ENCODE measurements at places on chromosomes 4 and X. TPM values are rescaled to one million over a fixed set of nuclear protein-coding genes. Genes with fewer than 3 reads are reported as not detected.

FAT4 gene
- total RNA-seq, result 22.0 TPM

GPC3 gene
- not detected for total RNA-seq

ARFIP1 gene
- total RNA-seq, result 69.3 TPM

BANK1 gene
- not detected for total RNA-seq

CCNB3 gene
- not detected for total RNA-seq

RASGEF1B gene
- total RNA-seq, result not detected

ETDB gene
- total RNA-seq, result not detected

LRRC66 gene
- 0.32 TPM for total RNA-seq

NUDT10 gene
- total RNA-seq, result not detected

CFP gene
- total RNA-seq, result 1.4 TPM

SPATA4 gene
- total RNA-seq, result not detected

EFHC2 gene
- not detected for total RNA-seq

GRCh38 chrX:56975611-56976010 is 19.7 kb downstream of the SPIN3 start:
- DNase-seq, result peak; percentile 5

DNA sequence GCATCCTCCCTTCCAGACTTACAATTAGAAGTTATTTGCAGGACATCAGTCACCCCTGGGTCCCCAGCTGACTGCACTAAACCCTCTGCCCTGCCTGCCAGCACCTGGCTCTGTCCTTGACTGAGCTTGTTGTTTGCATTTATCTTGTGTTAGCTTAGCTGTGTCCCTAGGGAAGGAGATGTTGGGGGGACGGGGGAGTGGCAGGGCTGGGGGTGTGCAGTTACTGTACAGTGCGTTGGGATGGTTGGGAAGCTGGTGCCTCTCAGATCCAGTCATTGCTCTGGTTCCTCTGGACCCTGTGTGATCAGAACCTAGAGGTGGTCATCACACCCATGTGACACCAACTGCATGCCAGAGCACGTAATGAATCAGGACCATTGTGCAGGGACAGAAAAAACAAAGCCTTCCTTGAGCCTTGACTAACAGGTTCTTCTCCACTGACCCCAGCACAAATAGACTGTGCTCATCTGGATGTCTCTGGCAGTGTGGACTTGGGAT is 32.7 kb upstream of the PROM1 start:
- no peak for DNase-seq

DNA sequence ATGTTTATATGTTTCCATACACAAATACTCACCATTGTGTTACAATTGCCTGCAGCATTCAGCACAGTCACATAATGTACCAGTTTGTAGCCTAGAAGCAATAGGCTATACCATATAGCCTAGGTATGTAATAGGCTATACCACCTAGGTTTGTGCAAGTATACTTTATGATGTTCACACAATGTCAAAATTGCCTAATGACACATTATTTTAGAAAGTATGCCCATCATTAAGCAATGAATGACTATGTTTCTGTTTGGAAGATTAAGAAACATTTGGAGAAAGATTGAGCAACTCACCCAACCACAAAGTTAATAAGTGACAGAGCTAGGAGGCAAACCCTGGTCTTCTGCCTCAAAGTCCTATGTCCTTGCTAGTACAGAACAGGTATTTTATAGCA is 96.8 kb upstream of the GRIA3 start:
- peak; percentile 73 for DNase-seq

DNA sequence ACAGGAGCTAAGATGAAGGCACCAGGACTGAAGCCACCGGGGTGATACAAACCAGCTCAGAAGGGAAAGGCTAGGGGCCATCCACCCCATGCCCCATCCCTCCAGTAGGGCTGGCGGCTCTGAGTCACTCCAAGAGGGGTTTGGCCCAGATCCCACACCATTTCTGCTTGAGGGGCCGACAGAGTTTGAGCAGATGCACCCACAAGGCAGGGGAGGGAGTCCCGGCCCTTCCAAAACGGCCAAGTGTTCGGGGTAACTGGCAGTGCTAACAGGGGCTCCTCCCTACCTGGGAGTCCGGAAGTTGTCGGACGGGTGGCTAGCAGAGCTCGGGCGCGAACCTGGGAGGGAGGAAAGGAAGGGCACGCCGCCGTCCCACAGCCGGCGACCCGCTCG is 412 bp downstream of the SLC10A3 start:
- DNase-seq, result peak; percentile 66

DNA sequence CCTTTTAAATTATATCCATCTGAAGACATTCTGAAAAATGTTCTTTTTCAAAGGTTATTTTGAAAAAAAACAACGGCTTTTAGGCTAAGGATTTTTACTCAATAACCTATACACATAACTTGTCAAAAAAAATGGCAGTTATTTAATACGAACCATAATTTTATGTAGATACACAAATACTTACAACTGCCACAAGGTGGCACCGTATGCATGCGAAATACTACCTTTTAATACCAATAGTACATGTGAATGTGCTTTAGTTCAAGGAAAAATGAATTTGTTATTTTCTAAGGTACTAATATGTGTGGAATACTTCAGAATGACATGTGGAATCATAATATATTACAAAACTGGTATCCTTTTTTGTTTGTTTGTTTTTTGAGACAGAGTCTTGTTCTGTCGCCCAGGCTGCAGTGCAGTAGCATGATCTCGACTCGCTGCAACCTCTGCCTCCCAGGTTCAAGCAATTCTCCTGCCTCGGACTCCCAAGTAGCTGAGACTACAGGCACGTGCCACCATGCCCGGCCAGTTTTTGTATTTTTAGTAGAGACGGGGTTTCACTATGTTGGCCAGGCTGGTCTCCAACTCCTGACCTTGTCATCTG is 4.6 kb upstream of the MAD2L1 start:
- DNase-seq, result peak; percentile 73

GRCh38 chr4:77145842-77146185 is 11.2 kb upstream of the CCNG2 start:
- no peak for DNase-seq

DNA sequence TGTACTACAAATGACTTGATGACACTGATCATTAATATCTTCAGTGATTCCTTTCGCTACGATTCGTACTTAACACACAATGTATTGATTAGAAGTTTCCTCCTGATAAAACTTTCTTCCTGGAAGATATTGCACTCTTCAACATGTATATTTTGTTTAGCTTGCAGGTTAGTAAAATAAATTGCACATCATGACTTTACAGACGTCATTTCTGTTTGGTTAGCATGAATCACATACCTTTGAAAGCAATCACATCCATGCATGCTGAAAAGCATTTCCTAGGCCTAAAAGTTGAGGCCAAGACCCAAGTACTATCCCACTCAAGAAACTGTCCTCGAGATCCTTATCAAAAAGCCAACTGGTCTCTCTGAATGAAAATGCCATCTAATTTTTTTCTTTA is 1841.0 kb upstream of the PCDH7 start:
- peak; percentile 1 for DNase-seq

DNA sequence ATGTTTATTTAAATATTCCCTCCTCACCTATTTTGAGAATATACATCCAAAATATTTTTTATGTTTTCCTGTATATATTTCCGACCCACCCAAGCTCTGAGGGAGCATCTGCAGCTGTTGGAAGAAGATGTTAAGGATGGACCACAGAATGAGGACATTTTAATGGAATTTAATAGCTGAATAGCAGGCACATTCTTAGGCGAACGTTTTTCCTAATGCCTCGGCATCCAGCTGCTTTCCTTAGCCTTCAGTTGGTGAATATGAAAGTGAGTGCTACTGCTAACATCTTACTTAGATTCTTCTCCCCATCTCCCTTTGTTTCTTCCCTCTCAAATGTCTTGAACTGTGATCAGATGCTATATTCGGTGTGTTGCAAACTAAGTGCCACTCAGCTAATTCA is 158.0 kb upstream of the CTSO start:
- no peak for DNase-seq

DNA sequence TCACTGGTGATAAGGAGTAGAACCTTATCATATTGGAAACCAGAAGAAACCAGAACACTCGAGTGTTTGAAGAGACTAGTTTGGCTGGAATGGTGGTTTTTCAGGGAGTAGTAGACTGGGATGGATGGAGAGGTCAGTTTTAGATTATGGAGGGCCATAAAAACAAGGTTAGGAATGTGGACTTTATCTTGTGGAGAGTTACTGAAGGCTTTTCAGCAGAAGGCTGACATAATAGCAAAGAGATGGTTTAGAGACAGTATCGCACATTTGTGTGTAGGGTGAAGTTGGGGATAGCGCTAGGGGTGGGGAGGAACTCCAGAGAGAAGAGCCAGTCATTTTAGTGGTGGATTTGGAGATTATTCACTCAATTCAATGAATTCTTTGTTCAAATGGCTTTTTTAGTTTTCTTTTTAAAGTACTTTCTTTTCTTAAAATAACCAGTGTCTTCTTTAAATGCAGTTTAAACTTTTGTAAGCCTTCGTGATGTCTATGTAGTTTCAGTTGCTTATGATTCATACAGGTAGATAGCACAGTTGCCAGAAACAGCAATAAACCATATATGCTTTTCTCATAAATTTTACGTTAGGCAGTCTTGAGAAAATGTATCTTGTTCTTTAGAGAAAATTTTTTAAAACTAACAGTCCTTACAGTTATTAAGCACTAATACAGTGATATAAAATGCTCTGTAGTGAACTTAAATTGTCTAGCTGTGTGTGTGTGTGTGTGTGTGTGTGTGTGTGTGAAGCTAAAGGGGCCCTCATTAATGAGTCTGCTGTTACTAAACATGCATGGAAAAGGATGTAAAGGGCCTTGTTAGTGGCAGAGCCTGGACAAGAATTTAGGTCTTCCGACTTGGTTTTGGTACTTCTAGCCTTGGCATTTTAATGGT is 3.8 kb downstream of the ARHGAP10 start:
- DNase-seq, result peak; percentile 34

- DNase-seq, result no peak
Measured at GRCh38 chrX:123704781-123705180, 28.1 kb downstream of the THOC2 start.

DNA sequence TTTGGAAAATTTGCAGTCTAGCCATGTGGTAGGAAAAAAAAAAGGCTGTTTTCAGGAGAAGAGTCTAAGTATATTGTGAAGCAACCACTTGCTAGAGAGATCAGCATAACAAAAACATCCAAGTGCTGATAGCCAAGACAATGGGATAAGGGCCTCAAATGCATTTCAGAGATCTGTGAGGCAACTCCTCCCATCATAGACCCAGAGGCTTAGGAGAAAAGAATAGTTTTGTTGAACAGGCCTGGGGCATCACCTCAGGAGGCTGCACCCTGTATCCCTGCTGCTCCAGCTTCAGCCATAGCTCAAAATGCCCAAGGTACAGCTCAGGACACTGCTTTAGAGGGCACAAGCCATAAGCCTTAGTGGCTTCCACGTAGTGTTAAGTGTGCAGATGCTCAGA is 13.6 kb upstream of the GPR174 start:
- DNase-seq, result no peak

DNA sequence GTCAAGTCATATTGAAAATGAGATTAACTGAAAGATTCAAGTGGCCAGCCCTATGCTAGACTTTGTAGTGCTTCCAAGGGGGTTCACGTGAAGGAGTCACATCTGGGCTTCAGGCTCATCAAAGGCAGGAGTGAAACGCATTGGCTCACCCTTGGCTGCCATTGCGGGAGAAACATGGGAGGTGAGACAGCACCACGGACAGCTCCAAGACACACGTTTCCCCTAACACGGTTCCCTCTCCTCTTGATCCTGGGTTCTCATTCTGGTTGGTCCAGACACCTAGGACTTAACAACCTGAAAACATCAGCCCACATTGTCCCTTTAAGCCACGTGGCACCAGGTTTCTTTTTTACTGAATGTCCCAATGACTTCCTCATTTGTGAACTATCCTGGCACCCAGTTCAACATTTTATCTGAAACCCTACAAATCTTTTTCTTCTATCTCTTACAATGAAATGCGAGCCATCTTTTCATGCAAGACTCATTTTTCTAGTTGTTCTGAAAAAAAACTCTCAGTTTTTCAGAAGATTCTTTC is 279.0 kb upstream of the VCX3A start:
- no peak for DNase-seq

- DNase-seq, result no peak
Measured at GRCh38 chrX:46236411-46236810, 308.8 kb downstream of the ZNF674 start.

GRCh38 chr4:95087657-95088455 is 330.1 kb downstream of the BMPR1B start:
- peak; percentile 32 for DNase-seq

GRCh38 chr4:152155070-152155469 is 380.8 kb downstream of the FBXW7 start:
- no peak for DNase-seq

DNA sequence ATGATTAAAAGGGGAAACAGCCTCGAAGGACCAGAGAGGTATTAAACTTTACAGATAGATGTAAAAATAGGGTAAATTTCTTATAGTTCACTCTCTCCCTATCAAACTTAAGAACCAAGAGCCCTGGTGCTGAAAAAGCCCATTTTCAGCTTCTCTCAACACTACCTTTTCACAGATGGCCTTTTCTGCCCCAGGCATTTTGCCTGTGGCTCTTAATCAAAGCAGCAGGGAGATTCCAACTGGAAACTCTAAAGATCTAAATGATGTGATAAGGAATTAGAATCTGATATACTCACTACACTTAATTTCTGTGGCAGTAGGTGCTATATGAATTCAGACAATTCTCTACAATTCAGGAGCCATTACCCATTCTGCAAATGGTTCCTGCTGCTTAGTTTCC is 60.0 kb downstream of the AMMECR1 start:
- DNase-seq, result no peak

DNA sequence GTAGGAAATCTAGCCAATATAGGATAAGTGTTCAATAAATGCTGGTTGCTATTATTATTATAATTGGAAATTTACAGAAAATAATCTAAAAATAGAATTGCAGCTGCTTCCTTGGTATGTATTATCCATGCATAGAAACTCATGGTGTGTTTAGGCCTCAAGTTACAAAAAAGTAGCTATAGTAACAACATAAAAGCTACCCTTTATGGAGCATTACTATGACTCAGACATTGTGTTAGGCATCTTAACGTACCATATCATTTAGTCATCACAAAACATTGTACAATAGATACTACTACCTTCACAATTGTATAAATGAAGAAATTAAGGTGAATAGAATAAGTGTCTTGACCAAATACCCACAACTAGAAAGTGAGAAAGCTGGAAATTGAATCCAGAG is 126.9 kb upstream of the NRK start:
- no peak for DNase-seq

DNA sequence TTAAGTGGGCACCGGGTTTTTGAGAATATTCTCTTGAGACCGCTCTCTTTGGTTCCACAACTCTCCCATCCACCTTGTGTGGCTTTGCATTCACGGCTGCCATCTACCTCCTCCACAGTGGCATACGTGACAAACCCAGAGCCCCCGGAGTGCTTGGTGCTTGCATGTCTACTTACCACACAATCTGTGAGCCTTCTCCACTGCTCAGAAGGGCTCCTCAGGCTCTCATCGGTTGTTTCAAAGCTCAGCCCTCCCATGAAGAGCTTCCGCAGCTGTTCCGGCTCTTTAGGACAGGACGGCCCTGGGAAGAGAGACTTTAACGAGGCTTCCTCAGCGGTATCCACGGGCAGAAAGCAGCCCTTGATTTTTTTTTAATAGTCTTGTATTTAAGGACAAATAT is 167.6 kb upstream of the ANK2 start:
- DNase-seq, result peak; percentile 25

Measured in GM23248 (cell line).